Mucosa of descending colon (tissue), 3 donors: ENCODE measurements at places on chromosomes 5 and 9. TPM values are rescaled to one million over a fixed set of nuclear protein-coding genes. Genes with fewer than 3 reads are reported as not detected.

RNF183 gene
- total RNA-seq = 1.4 TPM

DNA sequence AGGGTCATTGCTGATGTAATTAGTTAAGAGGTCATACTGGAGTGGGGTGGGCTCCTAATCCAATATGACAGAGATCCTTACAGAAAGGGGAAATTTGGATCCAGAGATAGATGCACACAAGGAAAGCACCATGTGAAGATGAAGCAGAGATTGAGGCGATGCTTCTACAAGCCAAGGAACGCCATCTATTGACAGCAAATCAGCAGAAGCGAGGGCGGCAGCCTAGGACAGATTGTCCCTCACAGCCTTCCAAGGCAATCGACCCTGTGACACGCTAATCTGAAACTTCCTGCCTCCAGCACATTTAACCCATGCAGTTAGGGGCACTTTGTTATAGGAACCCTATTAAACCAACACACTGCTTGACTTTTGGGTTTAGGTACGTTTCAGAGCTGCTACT, 285.1 kb upstream of the DAP start:
- DNase-seq = no peak

DNA sequence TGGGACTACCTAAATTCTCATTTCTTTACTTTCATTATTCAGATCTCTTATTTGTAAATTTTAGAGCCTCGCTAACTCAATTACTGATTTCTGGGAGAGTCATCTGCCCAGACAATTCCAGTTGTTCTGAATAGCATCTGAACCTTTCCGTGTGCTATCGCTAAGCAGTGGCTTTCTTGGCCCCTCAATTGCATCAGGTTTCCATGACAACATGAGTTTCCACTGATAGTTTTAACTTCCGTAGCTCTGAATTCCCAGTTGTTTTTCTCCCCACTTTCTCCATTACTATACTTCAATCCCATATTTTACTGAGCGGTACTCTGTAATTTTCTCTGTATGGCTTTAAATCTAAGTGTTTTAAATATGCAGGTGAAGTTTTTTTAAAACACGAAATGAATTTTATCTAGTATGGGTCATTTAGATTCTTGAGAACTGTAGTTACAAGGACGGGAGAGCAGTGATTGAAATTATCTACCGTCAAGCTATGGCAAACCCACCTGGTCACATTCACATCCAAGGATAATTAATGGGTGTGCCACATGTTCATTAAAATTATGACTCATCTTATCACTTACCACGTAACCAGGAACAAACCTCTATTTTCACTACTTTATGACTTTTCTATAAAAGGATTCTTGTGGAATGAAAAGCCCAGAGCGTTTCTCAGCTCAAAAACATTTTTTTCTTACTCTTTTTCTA, 223.5 kb upstream of the PCSK5 start:
- no peak for DNase-seq

DNA sequence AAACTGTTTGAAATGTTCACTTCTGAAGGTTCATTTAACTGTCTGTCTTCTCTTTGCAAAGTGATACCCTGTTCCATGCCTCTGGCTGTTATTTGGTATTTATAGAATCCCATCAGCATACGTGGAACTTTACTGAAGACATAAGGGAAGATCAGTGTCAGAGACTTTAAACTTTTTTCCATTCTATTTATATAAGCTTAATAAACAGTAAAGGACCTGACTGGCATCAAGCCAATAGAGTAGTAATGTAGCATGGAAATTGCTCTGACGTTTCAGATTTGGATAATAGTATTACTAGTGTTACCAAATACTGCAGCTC, 94.9 kb upstream of the MINAR2 start:
- DNase-seq = no peak
